H1 (cell line): ENCODE measurements at places on chromosomes 4 and X.

GRCh38 chr4:61094854-61095598 is 105.1 kb upstream of the ADGRL3 start:
- DNase-seq, result no peak

- DNase-seq, result no peak
Measured at GRCh38 chr4:117874216-117874615, 160.1 kb upstream of the NDST3 start.

GRCh38 chrX:107677501-107677901 is 49.2 kb downstream of the PRPS1 start:
- DNase-seq, result no peak

GRCh38 chr4:123838474-123838873 is 441.9 kb downstream of the SPRY1 start:
- DNase-seq, result no peak

GRCh38 chrX:139194571-139195280 is 335.8 kb upstream of the F9 start:
- DNase-seq, result no peak

DNA sequence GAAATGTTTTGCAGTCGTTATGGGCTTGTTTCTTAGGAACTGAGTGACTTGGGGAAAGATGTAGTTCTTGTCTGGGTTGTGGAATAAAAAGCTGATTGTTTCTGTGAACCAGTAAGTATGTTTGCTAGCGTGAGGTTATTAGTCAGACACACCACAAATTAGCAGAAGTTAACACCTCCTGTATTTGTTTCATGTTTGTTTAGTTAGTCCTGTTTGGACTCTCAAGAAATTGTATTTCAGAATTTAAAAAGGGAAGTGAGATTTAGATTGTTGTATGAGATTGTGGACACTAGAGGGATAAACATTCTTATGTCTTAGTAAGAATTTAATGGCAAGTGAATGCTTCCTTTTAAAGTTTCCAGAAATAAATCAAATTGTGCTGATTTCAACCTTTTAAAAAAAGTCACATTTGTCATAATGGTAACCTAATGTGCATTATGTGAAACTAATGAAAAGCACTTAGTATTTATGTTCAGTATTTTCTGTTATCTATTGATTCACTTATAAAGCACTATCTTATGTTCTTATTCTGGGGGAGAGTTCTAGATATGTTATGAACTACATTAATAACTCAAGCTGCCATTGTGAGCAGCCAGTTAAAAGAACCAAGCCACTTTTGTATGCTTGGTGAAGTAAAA is 25.6 kb downstream of the ATP10D start:
- no peak for DNase-seq

DNA sequence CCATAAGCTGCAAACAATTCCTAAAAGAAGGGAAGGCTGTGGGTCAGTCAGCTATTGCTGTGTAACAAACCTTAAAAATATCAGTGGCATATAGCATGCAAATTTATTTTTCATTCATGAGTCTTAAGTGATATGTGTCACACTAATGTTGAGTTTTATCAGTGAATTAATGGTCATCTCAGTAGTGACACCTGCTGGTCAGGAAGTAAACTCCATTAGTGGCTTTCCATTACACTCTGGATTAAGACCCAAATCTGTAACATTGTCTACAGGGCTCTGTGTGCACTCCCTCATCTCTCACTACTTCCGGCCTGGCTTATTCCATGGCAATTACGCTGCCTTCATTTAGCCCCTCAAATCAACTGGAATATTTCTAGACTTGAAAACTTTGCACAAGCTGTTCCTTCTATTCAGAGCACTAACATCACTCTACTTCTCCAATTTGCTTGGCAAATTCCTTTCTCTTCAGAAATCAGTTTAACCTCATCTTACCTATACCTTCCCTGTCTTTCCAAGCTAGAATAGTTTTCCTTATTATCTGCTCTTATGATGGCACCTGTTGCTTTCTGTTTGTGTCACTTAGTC is 217.3 kb upstream of the TAPT1 start:
- no peak for DNase-seq

- DNase-seq, result no peak
Measured at GRCh38 chr4:15402974-15403373, 24.9 kb upstream of the C1QTNF7 start.
